Hepatic stellate cell (primary cell): ENCODE measurements at places on chromosomes 6 and 20.

DNA sequence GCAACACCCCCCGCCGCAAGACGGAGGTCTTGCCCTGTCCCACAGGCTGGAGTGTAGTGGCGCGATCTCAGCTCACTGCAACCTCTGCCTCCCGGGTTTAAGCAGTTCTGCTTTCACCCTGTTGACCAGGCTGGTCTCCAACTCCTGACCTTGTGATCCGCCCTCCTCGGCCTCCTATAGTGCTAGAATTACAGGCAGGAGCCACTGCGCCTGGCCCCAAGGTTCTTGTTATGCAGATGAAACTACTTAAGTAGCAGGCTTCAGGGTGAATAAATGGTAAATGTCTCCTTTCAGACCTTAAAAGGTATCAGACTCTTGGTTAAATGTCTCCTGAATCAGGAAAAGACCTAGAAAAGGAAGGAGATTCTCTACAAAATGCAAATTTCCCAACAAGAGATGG lies 95.4 kb upstream of the TMEM181 start:
- DNase-seq, result no peak

DNA sequence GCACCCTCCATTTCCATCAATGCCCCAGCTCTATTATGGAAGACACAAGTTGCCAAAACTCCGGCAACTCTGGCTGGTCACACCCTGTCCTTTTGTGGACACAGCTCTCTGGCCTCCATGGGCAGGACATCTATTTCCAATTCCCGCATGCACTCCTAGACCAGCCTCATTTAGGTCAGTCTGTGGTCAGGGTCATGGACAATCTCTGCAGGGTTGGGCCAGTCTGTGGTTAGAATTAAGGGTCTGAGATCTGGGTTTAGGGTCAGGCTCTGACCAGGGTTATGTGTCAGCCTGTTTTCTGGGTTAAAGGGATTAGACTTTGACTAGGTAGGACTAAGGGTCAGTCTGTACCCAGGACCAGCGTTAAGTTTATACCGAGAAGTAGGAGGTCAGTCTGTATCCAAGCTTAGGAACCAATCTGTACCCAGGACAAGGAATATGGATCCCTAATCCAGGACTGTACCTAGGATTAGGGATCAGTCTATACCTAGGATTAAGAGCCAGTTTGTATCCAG lies 82.4 kb downstream of the VEGFA start:
- DNase-seq, result no peak

- peak; percentile 66 for DNase-seq
These were observed 59.5 kb downstream of the TRIM38 start for GRCh38 chr6:26022132-26022472.

GRCh38 chr6:133431031-133431430 lies 189.9 kb downstream of the EYA4 start:
- DNase-seq, result no peak

DNA sequence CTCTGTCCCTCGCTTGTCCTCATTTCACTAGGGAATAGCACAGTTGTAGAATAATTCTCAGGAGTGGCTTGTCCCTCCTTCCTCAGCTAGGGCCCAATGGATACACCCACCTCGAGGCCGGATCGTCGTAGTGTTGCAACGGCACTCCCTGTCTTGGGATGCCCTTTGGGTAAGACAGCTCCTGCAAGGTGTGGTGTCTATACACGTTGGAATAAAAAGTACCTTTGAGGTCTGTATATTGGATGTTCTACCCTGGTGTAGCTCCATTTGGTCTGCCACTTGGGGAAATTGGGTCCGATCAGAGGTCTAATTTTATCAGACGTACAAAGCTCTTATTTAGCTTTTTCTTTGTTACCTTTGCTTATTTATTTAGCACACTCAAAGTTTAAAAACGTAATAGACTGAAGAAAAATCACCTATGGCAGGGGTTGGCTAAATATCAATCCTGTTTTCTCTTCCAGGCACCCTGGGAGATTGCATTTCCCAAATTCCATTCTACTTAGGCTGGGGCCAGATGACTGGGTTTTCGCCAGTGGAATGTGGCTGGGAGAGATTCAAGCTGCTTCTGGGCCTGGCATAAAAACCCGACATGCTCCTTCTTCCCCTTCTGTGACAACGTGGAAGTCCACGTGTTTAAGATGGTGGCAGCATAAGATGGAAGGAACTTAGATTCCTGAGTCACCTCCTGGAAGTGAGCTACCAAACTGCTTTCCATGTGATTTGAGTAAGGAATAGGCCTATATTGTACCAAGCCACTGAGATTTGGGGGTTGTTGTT lies 82.3 kb upstream of the CD83 start:
- DNase-seq, result peak; percentile 53

GRCh38 chr6:170293341-170294231 lies 2.7 kb upstream of the DLL1 start:
- DNase-seq, result no peak

DNA sequence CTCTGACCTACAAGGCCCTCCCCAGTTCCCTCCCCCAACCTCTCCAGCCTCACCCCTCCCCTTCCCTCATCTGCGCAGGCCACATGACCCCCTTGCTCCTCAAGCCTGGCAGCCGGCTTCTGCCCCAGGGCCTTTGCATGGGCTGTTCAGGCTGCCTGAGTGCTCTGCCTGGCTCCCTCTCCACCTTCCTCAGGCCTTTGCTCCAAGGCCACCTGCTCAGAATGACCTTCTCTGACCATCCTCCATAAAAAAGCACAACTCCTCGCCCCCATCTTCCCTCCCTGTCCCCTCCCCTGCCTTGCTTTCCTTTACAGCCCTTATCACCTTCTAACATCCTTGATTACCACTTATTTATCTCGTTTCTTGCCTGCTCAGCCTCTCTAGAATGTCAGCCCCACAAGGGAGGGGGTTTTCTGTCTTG lies 38.7 kb downstream of the SPDEF start:
- DNase-seq, result no peak

- DNase-seq, result no peak
These were observed 861 bp upstream of the HLA-A start for GRCh38 chr6:29941471-29941870.

- DNase-seq, result no peak
These were observed 192.4 kb downstream of the ZFAND3 start for GRCh38 chr6:38011937-38012336.

GRCh38 chr6:150088481-150089154 lies 19.7 kb upstream of the ULBP3 start:
- no peak for DNase-seq

DNA sequence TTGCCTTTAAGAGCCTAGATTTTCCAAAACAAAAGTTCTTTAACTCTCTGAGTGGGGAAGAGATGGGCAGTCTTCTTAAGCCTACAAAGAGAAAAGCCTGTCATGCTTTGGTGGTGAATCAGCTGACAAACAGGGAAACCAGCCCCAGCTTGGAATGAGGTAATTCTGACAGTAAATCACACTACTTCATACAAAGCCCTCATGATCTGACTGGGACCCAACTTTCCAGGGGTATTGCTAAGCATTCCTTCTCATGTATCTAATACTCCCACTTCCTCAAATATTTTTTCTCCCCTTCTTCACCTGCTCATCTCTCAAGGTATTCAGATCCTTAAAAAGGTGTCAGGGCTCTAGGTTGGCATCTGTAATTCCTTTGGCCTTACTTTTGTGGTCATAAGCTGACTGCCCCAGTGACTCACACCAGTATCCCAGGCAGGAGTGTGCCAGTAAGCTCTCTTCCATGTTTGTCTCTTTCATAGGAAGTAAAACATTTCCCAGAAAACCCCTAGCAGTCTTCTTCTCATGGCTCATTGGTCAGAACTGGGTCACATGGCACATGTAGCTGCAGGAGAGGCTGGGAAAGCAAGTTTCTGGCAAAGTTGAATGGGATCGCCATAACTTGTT lies 15.0 kb upstream of the TBC1D22B start:
- DNase-seq, result peak; percentile 72

GRCh38 chr6:71585472-71585871 lies 296.9 kb downstream of the OGFRL1 start:
- DNase-seq, result no peak

- no peak for DNase-seq
These were observed 213.5 kb upstream of the ARID1B start for GRCh38 chr6:156563714-156564113.

DNA sequence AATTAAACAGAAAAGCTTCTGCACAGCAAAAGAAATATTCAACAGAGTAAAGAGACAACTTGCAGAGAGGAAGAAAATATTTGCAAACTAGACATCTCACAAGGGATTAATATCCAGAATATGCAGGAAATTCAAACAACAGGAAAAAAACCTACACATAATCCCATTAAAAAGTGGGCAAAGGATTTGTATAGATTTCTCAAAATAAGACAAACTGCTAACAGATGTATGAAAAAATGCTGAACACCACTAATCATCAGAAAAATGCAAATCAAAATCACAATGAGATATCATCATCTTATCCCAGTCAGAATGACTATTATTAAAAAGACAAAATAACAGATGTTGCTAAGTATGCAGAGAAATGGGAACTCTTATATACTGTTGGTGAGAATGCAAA lies 129.6 kb downstream of the SYNDIG1 start:
- no peak for DNase-seq

DNA sequence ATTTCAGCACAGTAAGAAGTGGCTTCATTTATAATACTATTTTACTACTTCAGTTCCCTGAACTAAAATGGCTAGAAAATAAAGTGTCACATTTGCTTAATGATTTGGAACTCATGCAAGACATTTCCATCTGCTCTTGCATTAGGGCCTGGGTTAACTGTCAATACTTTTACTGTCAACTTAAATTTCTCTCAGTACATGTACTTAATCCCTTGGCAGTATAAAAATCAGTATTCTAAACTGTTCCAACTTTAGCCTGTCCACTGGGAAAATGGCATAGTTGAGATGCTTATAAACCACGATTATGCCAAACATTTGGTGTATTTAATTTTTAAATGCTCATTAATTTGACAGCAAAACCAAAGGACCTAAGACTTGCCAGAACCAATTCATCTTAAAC lies 154.5 kb downstream of the ASCC3 start:
- no peak for DNase-seq

- no peak for DNase-seq
These were observed 740 bp downstream of the TRIM15 start for GRCh38 chr6:30163918-30164654.

- no peak for DNase-seq
These were observed 177.8 kb downstream of the VEGFA start for GRCh38 chr6:43947860-43948259.

DNA sequence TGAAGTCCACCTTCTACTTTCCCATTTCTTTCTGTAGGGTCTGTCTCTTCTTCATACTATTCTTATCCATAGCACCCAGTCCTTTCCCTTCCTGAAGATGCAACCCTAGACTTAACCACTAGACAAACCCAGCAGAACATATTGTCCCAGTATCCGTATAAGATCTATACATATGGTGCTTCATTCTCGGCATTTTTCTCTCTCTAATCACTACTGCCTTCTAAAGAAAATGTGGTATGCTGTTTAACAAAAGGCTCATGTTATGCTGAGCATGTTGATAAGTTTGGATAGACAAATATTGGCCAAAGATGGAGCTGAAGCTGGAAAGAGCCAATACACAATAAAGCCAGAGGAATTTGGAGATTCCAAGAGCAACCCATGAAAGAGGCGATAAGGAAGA lies 212.6 kb downstream of the MAFB start:
- no peak for DNase-seq

DNA sequence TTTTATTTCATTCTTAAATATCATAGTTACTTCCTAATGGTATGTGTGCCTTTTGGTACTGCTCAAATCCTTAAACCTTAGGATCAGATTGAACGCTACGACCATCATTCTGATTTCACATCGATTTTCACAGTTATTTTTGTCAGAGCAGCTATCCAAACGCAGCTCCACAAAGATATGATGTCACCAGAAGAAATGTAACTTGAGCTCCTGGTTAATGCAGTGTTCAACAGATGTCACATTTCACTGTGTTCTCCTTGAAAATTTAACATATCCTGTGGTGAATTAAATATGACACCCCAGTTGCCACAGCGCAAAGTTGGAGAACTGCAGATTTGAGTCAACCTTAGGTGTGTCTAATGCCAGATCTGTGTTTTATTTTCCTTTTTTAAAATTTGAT lies 81.4 kb downstream of the CTNNBL1 start:
- no peak for DNase-seq

DNA sequence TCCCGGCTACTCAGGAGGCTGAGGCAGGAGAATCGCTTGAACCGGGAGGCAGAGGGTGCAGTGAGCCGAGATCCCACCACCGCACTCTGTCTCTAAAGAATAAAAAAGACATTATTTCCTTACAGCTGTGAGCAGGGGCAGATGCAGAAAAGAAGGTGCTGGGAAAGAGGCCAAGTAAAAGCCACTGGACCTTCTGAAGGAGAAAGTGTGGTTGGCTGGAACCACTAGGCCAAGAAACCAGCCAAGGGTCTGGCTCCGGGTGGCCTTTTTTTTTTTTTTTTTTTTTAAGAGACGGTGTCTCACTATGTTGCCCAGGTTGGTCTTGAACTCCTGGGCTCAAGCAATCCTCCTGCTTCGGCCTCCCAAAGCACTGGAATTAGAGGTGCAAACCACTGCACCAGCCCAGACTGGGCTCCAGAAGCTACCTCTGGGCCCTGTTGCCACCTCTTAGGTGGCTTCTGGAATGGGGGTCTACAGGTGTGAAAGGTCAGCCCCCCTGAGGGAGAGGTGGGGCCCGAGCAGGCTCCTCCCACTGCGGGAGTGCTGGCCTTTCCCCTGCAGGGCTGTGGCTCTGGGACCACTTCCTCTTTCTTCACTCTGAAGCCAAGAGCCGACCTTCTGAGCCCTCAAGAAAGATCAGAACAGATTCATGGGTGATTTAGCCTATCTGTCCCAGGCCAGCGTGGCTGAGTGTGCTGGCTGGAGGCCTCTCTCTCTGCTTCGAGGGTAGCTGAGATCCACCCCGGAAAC lies at the start of gene FGD2:
TSS of gene FGD2 (plus strand) at position 595 of the 750 bp plus-strand sequence. CDS start 163 bp downstream, outside the sequence.
- DNase-seq, result no peak

GRCh38 chr6:20542927-20543602 lies 8.8 kb downstream of the CDKAL1 start:
- no peak for DNase-seq

- DNase-seq, result no peak
These were observed 54.2 kb downstream of the TBC1D7 start for GRCh38 chr6:13273931-13274706.

DNA sequence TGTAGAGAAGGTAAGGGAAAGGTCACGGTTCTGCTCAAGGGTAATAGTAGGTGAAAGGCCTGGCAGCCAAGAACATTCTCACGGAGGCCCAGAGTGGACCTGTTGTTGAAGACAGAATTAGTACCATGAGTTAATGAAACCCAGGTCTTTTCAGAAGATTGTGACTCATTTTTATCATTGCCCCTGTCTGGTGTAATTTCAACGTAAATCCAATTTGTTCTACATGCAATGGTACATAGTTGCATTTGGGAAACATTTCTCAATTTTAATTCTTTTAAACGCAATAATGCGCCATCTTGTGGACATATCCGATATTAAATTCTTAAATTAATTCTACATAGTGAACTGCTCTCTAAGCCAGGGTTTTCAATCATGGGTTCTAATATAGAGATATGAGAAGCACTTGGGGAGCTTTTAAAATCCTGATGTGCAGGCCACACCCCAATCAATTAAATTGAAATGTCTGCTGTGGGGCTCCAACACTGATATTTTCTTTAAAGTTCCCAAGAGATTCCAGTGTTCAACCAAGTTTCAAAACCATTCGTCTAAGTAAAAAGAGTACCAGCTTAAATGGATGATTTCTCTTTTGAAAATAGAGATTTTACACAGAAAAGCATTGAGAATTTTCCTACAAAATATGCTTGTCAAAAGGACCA lies 257.4 kb downstream of the PLCB1 start:
- DNase-seq, result no peak

- DNase-seq, result no peak
These were observed 70.4 kb upstream of the SMIM28 start for GRCh38 chr6:138307352-138307751.

GRCh38 chr20:584161-584970 lies 25.7 kb downstream of the TCF15 start:
- no peak for DNase-seq

GRCh38 chr6:81766482-81767069 lies 14.1 kb upstream of the TENT5A start:
- DNase-seq, result no peak
